H4 (cell line): ENCODE measurements at places on chromosomes 2 and 18. TPM values are rescaled to one million over a fixed set of nuclear protein-coding genes. Genes with fewer than 3 reads are reported as not detected.

The PIEZO2 gene
- total RNA-seq = 8.9 and 13.8 TPM in 2 replicates

The CLHC1 gene
- total RNA-seq = 0.78 and 4.4 TPM in 2 replicates

The MBD5 gene
- 2.7 and 12.8 TPM in 2 replicates for total RNA-seq

The CCDC85A gene
- 0.14 TPM in 1 of 2 replicates, not detected in the other for total RNA-seq

The GPR45 gene
- not detected in 2 replicates for total RNA-seq

The FBXO48 gene
- total RNA-seq = 0.31 and 0.72 TPM in 2 replicates

The GAL3ST2 gene
- not detected in 2 replicates for total RNA-seq

DNA sequence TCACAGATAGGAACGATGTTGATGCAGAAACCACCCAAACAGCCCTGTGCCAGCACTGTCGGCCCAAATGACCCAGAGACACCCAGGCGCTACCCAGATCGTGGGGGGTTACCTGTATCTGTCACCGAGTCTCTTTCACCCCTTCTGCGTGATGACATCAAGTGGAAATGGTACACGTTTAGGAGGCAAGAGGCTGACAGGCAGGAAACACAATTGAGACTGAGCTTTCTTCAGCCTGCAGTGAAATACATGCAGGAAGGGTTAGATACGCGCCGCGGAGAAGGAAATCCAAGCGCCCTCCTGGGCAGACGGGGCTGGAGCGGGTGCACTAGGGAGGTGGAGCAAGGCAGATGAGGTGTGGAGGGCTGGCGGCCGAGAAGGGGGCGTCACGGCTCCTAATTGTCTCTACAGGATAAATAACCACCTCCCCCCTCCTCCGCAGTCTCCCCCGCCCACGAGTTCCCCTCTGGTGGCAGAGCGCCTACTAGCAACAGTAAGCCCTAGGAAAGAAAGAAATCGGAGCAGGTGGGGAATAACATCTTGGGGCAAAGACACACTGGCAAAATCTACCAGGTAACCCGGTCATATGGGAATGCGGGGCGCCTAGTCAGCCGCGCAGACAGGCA lies at the start of gene RNF152:
RNF152 (minus strand) TSS at position 325 of the 626 bp plus-strand sequence. CDS start 76,544 bp downstream, outside the sequence.
- DNase-seq = no peak

DNA sequence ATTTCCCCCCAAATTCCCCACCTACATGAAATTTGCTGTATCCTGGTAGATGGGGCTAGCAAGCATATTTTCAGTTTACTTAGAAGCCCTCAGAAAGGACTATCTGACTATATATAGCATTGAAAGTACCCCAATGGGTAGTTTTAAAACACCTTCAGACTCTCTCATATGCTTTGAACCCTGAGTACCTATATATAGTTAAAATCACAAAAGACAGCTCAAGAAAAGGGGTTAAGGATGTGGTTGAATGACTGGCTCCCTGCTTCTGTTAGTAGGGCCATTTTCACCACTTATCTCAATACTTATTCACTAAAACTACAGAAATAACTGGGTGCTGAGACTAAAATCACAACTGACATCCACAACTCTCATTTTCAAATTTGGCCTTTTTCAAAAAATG lies 18.5 kb downstream of the WDPCP start:
- no peak for DNase-seq

GRCh38 chr2:48194641-48195040 lies 288.3 kb upstream of the FBXO11 start:
- no peak for DNase-seq

- DNase-seq = peak; percentile 7
Measured at GRCh38 chr2:125516496-125517109, 1139.4 kb upstream of the GYPC start.

- peak; percentile 11 for DNase-seq
Measured at GRCh38 chr2:225998653-225999052, 599.1 kb downstream of the NYAP2 start.

DNA sequence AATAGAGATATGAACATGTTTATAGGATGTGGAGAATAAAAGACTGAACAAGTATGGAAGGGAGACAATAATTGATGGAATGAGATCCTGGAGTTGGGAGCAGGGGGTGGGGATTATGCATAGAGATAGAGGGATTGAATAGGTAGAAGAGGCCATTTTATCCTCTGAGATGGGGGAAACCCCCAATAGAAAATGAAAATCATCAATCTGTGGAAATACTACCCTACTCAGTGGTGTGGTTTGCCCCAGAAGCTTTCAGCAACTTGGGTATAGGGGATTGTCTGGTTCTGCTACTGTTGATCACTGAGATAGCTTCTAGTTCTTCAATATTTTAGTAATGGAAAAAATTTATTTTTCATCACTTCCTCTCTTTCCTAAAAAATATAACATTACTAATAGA lies 41.1 kb upstream of the RMND5A start:
- no peak for DNase-seq

DNA sequence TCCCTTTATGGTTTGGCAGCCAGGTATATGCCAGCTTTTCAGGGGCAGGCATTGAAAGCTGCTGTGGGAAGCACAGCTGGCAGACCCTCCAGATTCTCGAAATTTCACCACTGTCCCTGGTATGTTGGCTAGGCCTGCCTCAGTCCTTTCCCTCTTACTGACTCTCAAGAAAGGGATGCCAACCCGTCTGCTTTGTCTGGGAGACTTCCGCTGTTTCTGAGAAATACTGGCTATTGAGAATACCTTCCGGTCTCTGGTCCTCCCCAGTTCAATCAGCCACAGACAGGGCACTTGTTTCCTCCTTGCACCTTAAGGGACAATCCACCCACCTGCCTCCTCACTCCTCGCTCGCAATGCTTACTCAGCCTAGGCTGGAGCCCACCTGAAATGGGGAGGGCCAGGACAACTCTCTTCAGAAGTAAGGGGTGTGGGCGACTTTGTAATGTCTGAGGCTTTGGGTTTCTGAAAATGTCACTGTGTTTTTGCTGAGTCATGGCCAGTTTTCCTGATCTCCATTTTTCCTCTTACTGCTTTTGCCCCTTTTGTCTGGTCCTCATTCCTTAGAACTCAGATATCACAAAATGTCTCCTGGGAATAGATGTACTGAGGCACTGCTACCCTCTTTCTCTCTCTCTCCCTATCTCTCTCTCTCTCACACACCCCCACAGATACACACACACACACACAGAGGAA lies 571.1 kb downstream of the TNS1 start:
- DNase-seq = no peak

GRCh38 chr2:23661276-23662050 lies 265.5 kb downstream of the ATAD2B start:
- DNase-seq = no peak

DNA sequence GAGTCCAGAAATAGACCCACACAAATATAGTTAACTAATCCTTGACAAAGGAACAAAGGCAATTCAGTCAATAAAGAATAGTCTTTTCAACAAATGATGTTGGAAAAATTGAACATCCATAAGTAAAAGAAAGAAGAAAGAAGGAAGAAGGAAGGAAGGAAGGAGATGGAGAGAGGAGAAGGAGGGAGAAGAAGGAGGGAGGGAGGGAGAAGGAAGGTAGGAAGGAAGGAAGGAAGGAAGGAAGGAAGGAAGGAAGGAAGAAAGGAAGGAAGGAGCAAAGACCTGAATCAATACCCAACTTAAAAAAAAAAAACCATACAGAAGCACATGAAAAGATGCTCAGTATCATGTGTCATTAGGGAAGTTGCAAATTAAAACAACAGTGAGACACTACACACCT lies 148.3 kb downstream of the ATL2 start:
- no peak for DNase-seq

- no peak for DNase-seq
Measured at GRCh38 chr2:121698318-121698930, 38.3 kb downstream of the NIFK start.

GRCh38 chr2:119255760-119256581 lies 32.3 kb downstream of the STEAP3 start:
- peak; percentile 82 for DNase-seq

GRCh38 chr18:70663141-70663540 lies 374.3 kb downstream of the SOCS6 start:
- DNase-seq = no peak

DNA sequence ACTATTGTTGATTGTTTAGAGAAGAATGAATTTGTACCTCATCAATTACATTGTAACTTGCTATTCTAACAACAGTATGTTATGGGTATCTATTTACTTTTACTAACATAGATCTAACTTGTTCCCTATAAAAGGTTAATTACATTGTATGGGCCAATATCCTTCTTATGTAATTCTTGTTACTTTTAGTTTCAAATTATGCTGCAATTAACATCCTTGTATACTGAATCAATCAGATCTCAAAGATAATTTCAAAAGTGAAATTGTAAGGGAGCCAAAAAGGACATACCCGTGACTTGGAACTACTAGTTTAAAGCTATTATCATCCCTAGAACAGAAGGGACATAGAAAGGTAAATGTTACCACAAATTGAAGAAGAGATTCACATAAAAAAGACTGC lies 79.9 kb upstream of the RIT2 start:
- DNase-seq = no peak

DNA sequence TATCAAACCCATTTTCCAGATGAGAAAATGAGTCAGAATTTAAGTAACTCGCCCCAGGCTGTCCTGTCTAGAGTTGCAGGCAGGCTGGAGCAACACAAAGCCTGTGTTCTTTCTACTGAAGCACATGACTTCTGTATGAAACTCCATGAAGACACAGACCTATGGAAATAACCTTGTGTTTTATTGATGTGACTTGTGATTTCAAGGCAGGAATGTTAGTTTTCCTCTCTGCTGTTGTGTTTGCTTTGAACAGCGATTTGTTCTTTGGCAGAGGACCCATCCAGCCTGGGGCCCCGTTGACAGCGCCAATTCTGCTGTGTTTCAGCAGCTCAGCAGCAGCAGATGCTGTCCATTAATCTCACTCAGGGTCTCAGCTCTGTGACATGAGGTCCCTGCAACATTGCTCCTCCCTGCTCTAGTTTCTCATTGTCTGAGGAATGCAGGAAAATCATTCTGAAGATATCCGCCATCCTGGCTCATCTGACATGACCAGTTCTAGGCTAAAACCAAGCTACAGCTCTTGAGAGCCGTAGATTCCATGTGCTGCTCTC lies 344.3 kb upstream of the RAB12 start:
- no peak for DNase-seq

GRCh38 chr2:160720098-160720497 lies 226.5 kb upstream of the RBMS1 start:
- DNase-seq = no peak

DNA sequence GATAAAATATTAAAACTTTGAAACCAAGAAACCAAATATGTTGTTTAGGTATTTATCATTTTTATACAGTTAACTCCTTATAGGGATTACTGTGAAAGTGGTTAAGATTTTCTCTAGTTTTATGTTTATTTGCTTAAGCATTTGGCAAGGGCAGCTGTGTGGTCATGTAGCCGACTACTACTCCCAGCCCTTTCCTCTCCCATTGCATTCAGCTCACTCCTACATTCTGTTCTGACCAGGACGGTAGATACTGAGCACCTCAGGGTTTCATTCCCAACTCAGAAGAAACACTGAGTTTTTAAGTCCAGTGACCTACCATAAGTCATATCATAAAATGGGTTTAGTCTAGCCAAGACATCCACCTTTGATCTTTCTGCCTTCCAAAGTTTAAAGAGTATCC lies 19.8 kb downstream of the FZD5 start:
- DNase-seq = no peak

DNA sequence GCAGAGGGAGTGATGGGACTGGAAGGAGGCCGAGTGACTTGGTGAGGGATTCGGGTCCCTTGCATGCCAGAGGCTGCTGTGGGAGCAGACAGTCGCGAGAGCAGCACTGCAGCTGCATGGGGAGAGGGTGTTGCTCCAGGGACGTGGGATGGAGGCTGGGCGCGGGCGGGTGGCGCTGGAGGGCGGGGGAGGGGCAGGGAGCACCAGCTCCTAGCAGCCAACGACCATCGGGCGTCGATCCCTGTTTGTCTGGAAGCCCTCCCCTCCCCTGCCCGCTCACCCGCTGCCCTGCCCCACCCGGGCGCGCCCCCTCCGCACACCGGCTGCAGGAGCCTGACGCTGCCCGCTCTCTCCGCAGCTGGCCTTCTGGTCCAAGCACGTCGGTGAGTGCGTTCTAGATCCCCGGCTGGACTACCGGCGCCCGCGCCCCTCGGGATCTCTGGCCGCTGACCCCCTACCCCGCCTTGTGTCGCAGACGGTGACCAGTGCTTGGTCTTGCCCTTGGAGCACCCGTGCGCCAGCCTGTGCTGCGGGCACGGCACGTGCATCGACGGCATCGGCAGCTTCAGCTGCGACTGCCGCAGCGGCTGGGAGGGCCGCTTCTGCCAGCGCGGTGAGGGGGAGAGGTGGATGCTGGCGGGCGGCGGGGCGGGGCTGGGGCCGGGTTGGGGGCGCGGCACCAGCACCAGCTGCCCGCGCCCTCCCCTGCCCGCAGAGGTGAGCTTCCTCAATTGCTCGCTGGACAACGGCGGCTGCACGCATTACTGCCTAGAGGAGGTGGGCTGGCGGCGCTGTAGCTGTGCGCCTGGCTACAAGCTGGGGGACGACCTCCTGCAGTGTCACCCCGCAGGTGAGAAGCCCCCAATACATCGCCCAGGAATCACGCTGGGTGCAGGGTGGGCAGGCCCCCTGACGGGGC lies 4.6 kb downstream of the PROC start:
- no peak for DNase-seq

- DNase-seq = no peak
Measured at GRCh38 chr2:121346407-121346806, 61.4 kb upstream of the TFCP2L1 start.

- DNase-seq = no peak
Measured at GRCh38 chr2:99205491-99205890, 24.5 kb downstream of the MRPL30 start.

DNA sequence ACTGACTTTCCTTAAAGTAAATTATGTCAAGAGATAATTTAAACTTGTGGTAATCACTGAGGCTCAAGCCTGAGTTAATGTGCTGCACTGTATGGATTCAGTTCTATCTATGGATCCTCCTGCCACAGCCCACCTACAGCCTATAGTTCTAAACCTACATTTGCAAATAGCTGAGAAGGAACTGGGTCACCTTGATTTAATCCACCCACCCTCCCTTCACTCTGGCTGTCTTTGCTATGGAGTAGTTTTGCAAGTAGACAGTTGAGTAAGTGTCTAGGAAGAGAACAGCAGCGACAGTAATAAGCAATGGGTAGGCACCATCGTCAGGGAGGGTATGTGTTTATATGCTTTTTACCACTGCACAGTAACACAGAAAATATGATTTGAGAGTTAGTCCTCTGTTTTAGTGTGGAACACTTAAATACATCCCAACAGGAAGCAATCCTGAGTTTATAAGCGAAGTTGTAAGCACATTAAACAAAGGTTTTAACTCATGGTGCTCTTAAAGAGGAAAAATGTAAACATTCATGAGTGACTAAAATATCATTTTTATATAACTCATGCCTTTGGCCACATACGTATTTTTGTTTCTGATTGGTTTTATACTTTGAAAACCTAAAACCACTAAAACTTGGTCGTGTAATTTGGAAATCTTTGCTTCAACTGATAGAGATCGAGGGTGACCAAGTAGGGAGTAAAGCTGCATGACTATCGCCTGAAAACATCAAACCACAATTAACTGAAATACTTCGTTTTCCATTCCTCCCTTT lies 36.3 kb upstream of the CHRNA1 start:
- DNase-seq = no peak

- DNase-seq = no peak
Measured at GRCh38 chr2:169983506-169983905, 156.3 kb downstream of the UBR3 start.

DNA sequence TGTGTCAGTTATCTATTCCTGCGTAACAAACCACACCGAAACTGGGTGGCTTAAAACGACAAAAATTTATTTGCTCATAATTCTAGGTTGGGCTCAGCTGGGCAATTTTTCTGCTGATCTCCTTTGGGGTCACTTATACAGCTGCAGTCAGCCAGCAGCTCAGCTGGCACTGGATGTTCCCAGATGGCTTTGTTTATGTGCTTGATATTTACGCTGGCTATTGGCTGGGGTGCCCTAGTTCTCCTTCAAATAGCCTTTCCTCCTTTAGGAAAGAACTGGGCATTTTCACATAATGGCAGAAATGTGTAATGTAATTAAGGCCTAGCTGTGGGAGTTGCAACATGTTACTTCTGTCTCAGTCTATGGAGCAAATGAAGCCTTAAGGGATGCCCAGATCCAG lies 142.2 kb downstream of the B3GNT2 start:
- DNase-seq = no peak
